Substantia nigra (tissue), 51 donors: ENCODE measurements at places on chromosomes 2 and 18.

DNA sequence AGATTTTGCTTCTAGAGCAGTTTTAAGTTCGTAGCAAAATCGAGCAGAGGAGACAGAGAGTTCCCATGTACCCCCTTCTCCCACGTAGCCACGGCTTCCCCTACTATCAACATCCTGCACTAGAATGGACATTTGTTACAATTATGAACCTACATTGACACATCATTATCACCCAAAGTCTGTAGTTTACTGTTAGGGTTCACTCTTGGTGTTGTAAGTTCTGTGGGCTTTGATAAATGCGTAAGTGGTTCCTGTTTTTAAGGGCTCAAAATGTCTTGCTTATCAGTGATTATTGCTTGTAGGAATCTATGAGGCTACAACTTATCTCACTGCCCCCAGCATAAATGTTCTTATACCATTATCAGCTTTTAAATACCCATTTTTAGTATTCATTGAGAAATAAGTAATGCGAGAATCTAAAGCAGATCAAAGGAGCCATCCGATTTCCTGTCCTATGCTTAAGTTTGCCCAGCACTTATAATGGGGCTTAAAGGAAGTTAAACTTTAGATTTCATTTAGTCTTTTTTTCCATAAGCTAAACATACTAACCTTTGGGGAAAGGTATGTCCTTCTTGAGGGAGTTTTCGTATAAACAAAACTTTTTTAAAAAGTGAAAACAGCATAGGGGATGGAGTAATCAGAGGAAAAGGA lies 118.7 kb downstream of the HAUS1 start:
- DNase-seq = no peak

GRCh38 chr2:234650911-234651310 lies 154.0 kb upstream of the ARL4C start:
- DNase-seq = no peak

- no peak for DNase-seq
These were observed 3.0 kb downstream of the PROC start for GRCh38 chr2:127421116-127421800.

GRCh38 chr2:96104487-96104861 lies 11.9 kb downstream of the ADRA2B start:
- no peak for DNase-seq

DNA sequence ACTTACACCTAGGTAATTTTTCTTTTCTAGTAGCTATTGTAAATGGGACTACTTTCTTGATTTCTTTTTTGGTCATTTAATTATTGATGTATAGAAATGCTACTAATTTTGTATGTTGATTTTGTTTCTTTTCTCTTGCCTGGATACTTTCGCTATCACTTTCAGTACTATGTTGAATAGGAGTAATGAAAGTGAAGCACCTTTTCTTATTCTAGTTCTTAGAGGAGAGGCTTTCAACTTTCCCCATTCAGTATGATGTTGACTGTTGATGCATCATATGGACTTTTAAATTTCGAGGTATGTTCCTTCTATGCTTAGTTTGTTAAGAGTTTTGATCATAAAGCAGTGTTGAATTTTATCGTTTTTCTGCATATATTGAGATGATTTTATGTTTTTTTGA lies 142.5 kb downstream of the CDH19 start:
- no peak for DNase-seq

GRCh38 chr2:55134316-55134706 lies 84.1 kb upstream of the RTN4 start:
- DNase-seq = no peak

GRCh38 chr18:11955239-11956029 lies 25.9 kb upstream of the IMPA2 start:
- DNase-seq = peak; percentile 37

GRCh38 chr18:34159691-34160185 lies 65.0 kb downstream of the NOL4 start:
- DNase-seq = no peak

DNA sequence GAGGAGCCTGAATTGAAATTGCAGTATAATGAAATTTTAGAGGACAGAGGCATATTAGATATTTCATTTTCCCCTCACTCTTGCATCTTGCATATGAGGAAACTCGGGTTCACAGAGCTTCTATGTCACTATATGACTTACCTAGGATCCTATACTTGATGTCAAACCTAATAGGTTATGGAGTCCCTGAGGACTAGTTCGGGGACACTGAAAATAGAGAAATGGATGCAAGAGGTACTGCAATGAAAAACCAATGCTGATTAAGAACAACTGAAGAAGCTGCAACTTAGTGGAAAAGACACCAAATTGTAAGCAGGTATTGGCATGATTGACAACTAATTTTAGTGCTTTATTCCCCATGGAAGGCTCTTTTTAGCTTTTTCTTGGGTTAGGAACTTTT lies 210.1 kb downstream of the IKZF2 start:
- DNase-seq = no peak

- no peak for DNase-seq
These were observed 69.6 kb downstream of the CABYR start for GRCh38 chr18:24208270-24209035.

- peak; percentile 67 for DNase-seq
These were observed 37.8 kb downstream of the PCBP1 start for GRCh38 chr2:70124983-70125480.
